ENCODE measurements at places on chromosomes 6 and 20.

DNA sequence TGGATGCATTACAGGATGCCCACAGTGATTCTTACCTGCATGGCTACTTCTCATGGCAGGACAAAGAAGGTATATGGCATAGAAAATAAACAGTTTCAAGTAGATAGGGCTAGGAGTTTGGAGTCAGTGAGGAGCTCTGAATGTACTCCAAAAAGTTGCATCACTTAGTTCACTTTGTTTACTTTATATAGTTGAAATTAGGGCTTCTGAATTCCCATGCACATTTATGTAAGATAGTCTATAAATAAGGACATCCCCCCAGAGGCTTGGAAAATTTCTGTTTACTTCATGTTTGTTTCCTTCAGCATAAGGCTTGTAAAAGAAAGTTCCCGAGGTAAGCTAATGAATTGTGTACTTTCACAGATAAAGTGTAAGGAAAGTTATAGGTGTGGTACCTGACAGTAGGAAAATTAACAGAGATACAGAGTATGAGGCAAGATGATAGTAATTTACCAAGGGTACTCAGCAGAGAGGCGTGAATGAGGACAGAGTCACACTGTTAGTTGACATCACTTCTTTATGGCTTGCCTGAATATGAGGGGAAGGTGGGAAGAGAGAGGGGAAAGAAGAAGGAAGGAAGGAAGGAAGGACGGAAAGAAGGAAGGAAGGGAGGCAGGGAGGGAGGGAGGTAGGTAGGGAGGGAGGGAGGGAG is 51.1 kb downstream of the ADTRP start:
- DNase-seq = no peak

DNA sequence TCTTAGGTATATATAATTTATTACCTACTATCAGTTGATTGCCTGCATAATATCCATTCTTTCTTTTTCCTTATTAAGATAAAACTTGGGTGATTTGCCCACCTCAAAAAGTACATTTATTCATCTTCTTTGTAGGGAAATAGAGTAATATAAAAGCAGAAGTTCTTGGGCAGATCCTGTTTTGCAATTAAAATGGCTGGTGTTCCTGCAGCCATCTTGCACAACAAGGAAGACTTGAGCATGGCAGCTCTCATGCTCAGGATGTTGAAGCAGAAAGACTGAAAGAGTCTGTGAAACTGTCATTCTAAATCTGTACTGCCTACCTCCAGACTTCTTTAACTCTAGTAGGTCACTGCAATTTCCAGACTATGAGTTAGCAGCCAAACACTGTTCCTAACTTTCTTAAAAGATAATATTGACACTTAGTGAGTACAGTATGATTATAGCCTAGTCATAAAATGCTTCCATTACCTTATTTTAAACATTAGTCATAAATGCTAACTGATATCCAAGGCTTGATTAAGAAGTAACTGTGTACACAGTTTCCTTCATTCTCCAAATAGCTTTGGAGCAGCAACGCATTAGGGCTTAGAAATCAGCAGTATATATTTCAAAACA is 24.6 kb upstream of the HTR1B start:
- no peak for DNase-seq

- DNase-seq = no peak
Observed at GRCh38 chr6:4253604-4254231, 118.3 kb upstream of the ECI2 start.

DNA sequence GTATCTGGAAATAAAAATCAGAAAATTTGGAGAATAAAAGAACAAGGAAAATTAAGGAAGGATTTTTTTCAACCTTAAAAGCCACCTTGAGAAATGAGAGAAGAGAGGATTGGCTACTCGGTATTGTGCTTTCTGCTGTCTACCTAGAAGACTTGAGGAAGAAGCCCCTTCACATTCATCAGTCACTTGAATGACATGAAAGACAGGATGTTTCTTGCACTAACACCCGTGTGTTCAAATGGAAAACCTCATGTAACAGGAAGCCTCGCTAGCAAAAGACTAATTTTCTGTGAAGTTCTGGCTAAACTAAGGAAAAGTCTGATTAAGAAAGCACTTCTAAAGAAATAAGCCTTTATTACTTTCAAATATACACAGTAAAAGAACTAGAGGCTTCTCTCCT is 69.9 kb downstream of the OLIG3 start:
- no peak for DNase-seq

- DNase-seq = no peak
Observed at GRCh38 chr6:55974688-55975087, 99.3 kb upstream of the BMP5 start.

DNA sequence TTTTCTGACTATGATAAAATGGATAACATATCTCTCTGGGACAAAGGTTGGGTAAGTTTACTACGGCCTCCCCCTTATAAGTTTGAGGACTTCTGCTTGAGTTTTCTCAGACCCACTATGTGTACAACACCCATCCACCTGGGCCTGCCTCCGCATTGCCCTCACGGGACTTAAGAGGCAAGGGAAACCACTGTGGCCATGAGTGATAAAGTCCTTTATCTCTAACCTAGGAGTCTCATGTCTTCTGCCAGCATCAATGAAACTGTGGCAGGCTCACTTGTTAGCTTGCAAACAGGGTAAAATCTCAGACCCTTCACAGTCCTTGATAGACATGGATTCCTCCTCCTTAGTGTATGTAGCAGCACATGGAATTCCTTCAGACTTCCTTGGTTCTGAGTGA is 173.4 kb upstream of the MYLIP start:
- DNase-seq = no peak

GRCh38 chr20:51639206-51639832 is 96.8 kb upstream of the NFATC2 start:
- DNase-seq = peak; percentile 47

DNA sequence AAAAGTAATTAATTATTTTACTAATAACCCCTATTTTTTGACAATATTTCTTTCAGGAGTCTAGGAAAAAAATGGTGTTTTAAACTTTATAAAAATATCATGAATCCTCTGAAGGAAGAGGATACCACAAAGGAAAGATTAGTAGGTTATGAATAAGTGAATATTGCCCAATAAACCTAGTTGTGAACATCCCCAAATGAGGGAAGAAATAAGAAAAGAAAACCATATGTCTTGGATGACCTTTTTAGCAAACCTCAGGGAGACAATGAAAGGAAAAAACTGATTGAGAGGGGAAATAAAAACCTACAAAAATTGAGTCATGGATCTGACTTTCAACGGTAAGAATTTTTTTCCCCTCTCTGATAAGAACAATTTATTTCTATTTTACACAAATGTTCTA is 34.4 kb downstream of the TENT5A start:
- DNase-seq = no peak

GRCh38 chr20:31581391-31581790 is 23.7 kb upstream of the ID1 start:
- DNase-seq = peak; percentile 0

DNA sequence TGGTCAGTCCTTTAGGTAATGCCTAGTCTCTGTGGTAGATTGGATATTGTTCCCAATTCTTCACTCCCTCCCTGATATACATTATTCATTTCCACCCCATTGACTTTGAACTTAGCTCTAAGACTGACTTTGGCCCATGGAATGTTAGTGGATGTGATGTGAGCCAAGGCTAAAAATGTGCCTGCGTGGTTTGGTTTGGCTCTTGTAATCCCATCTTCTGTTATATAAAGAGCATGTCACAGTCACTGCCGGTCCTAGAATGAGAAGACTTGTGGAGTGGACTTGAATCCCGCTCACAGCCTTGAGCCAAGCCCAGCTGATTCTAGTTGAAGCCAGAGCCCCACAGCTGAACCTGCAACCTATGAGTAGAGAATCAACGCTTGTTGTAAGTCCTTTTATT is 23.6 kb upstream of the DNAAF9 start:
- no peak for DNase-seq
